Activated B cell treated with CpG ODN at 0.5 μM for 24 hours (primary cell): ENCODE measurements at places on chromosomes 11 and 22. TPM values are rescaled to one million over a fixed set of nuclear protein-coding genes. Genes with fewer than 3 reads are reported as not detected.

E2F8 gene
- total RNA-seq, result 0.82 and 0.88 TPM in 2 replicates

UBQLN3 gene
- total RNA-seq, result 0.16 and 0.29 TPM in 2 replicates

OR5A2 gene
- total RNA-seq, result not detected in 2 replicates

MS4A14 gene
- 4.6 and 4.9 TPM in 2 replicates for total RNA-seq

GRCh38 chr11:61733120-61733978, 19.1 kb upstream of the MYRF start:
- no peak overlapping the region for H3K27ac ChIP-seq
- no peaks in the 10 kb centered on the region for H3K27me3 ChIP-seq
- peak; percentile 64 for DNase-seq
- H3K36me3 ChIP-seq, result no peaks in the 10 kb centered on the region
- H3K4me1 ChIP-seq, result peaks cover 4% of the 10 kb centered on the region

- H3K4me1 ChIP-seq, result peaks cover 4% of the 10 kb centered on the region
- H3K27ac ChIP-seq, result no peak overlapping the region
- no peaks in the 10 kb centered on the region for H3K36me3 ChIP-seq
- H3K4me3 ChIP-seq, result no peak overlapping the region
- no peak for DNase-seq
- H3K27me3 ChIP-seq, result no peaks in the 10 kb centered on the region
Observed at GRCh38 chr11:26227301-26227746, 104.6 kb upstream of the ANO3 start.

- no peaks in the 10 kb centered on the region for H3K27me3 ChIP-seq
- no peak overlapping the region for H3K27ac ChIP-seq
- no peak overlapping the region for H3K4me3 ChIP-seq
- no peak for DNase-seq
- H3K36me3 ChIP-seq, result no peaks in the 10 kb centered on the region
Observed at GRCh38 chr11:125982348-125982730, 36.5 kb downstream of the VSIG10L2 start.

GRCh38 chr11:38543986-38544385, 1946.0 kb upstream of the RAG2 start:
- DNase-seq, result no peak
- H3K4me3 ChIP-seq, result no peak overlapping the region
- H3K27ac ChIP-seq, result no peak overlapping the region
- no peaks in the 10 kb centered on the region for H3K27me3 ChIP-seq
- H3K4me1 ChIP-seq, result no peaks in the 10 kb centered on the region

GRCh38 chr11:118410055-118410745, 8.8 kb downstream of the ATP5MG start:
- peaks cover 24% of the 10 kb centered on the region for H3K4me1 ChIP-seq
- no peak overlapping the region for H3K4me3 ChIP-seq
- no peaks in the 10 kb centered on the region for H3K27me3 ChIP-seq
- H3K27ac ChIP-seq, result no peak overlapping the region
- peaks cover 53% of the 10 kb centered on the region for H3K36me3 ChIP-seq

GRCh38 chr11:75814363-75814676, 690 bp upstream of the UVRAG start:
- no peak for DNase-seq
- peaks cover 57% of the 10 kb centered on the region for H3K4me1 ChIP-seq
- H3K27ac ChIP-seq, result peak overlapping the region; percentile 96

- H3K27ac ChIP-seq, result no peak overlapping the region
- no peak for DNase-seq
- peaks cover 4% of the 10 kb centered on the region for H3K4me1 ChIP-seq
- H3K4me3 ChIP-seq, result no peak overlapping the region
- H3K36me3 ChIP-seq, result no peaks in the 10 kb centered on the region
Observed at GRCh38 chr11:38155856-38156255, 1557.8 kb upstream of the RAG2 start.

DNA sequence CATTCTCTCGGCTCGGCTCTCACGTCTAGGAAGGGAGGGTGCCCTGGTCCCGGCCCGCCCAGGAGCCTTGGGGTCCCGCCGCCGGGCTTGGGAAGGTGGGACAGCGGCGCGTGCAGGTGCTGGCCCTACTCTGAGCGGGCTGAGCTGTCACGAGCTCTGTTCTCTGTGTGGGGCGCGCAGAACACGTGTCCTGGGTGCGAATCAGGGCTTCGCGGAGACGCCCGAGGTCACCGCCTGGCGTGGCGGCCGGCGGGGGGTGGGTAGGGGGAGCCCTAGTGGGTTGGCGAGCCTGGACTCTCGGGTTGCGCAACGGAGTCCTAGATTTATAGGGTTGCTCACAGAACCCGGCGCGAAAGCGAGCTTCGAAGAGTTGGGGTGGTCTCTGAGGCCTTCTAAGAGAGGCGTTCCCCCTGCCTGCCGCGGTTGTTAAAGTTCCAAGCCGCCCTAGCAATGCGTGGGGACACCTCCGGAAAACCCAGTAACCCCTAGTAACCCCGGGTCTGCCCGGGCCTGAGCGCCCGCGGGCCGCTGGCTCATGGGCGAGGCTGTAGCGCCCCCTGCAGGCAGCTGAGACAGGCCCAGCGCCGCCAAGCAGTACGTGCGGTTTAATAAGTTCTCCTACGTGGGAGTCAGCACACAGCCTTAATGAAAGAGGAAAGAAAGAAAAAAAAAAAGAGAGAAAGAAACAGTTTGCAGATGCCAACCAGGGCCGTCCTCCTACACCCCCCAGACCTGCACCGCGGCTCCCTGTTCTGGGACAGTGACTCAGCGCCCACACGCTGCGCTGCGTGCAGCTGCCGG, 2.7 kb downstream of the ADM start:
- H3K4me3 ChIP-seq, result peak overlapping the region; percentile 97
- peak; percentile 75 for DNase-seq
- peaks cover 8% of the 10 kb centered on the region for H3K27me3 ChIP-seq
- peaks cover 44% of the 10 kb centered on the region for H3K4me1 ChIP-seq
- H3K36me3 ChIP-seq, result peaks cover 6% of the 10 kb centered on the region
- H3K27ac ChIP-seq, result peak overlapping the region; percentile 67

DNA sequence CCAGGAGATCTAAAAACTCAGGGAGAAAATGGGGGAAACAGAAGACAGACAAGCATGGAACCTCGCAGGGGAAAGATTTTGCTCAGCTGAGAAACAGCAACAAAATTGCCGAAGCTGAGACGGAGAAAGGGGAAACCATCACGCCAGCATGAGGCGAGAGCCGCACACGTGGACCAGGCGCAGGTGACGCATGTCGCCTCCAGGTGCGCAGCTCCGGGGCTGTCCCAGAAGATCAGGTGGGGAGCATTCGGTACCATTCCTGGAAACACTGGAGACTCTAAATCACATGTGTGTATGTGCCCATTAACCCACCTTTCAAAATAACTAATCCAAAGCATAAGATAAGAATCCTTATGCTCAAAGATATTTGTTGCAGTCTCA, 121.7 kb downstream of the BRD1 start:
- DNase-seq, result no peak
- peaks cover 4% of the 10 kb centered on the region for H3K4me1 ChIP-seq
- no peak overlapping the region for H3K4me3 ChIP-seq
- H3K27ac ChIP-seq, result no peak overlapping the region
- H3K27me3 ChIP-seq, result peaks cover 53% of the 10 kb centered on the region
- no peaks in the 10 kb centered on the region for H3K36me3 ChIP-seq

DNA sequence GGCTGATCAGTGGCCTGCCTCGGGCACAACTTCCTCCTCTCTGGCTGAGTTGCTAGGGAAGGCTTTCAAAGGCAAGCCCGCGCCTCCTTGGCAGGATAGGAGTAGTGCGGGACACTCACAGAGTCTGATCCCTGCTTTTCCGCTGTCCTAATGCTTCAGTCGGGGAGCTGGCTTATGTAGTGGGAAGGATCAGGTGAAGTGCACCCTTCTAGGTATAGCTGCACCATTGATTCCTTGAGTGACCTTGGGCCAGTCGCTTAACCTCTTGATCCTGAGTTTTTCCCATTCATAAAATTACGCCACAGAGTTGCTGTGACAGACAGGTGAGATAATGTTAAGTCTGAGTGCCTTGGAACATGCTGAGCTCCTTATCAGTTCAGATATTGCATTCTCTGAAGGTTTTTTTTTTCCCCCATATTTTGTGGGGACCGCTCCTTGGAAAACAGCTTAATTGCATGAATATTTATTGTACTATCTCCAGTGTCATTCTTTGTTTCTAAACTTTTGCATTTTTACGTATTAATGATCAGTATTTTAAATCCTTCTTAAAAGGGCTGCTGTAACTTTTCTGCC, 961 bp downstream of the IPO7 start:
- peak overlapping the region; percentile 94 for H3K4me3 ChIP-seq
- peak overlapping the region; percentile 90 for H3K27ac ChIP-seq
- no peaks in the 10 kb centered on the region for H3K27me3 ChIP-seq
- peak; percentile 21 for DNase-seq
- peaks cover 15% of the 10 kb centered on the region for H3K36me3 ChIP-seq

DNA sequence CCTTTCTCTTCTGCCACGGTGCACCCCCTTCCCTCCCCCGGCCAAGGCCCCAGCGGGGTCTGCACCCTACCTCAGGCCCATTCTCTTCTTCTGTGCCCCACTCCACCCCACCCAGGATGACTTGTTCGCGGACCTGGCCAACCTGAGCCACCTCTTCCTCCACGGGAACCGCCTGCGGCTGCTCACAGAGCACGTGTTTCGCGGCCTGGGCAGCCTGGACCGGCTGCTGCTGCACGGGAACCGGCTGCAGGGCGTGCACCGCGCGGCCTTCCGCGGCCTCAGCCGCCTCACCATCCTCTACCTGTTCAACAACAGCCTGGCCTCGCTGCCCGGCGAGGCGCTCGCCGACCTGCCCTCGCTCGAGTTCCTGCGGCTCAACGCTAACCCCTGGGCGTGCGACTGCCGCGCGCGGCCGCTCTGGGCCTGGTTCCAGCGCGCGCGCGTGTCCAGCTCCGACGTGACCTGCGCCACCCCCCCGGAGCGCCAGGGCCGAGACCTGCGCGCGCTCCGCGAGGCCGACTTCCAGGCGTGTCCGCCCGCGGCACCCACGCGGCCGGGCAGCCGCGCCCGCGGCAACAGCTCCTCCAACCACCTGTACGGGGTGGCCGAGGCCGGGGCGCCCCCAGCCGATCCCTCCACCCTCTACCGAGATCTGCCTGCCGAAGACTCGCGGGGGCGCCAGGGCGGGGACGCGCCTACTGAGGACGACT, 15.9 kb downstream of the RTN4RL2 start:
- peak; percentile 43 for DNase-seq
- H3K4me3 ChIP-seq, result peak overlapping the region; percentile 82
- peak overlapping the region; percentile 61 for H3K27ac ChIP-seq
- H3K36me3 ChIP-seq, result no peaks in the 10 kb centered on the region

DNA sequence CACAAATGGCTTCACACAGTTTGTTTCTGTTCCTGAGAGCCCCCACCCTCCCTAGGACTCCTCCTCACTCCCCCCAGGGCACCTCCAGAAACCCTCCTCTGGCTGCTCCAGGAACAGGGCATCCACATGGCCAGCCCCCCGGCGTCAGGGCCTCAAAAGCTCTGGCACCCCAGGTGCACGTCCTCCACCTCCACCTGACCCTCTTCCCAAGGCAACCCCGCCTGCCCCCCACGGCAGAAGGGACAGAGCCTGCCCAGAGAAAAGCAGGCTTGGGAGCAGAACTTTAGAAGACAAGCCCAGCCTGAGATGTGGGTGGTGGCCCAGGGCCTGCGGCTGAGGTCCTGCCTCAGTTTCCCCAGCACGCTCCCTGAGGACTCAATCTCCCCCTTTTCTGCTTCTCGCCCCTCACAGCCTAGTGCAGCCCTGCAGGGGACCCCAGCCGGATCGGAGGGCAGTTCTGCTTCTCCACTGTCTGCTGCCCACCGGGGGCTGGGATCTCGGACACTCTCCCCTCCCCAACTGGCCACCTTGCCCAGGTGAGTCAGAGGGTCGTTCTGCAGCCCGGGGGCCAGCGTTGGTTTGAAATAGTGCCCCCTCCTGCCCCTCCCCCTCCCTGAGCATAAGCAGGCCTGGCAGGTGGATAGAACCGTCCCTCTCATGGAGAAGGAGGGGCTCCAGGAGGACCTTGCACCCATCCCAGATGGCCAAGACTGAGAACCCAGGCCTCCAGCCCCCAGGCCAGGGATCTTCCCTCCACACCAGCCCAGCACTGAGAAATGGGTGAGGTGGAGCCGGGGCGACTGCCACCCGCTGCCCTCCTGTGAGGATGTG, 2.4 kb upstream of the TRABD start:
- peak overlapping the region; percentile 19 for H3K4me3 ChIP-seq
- peaks cover 9% of the 10 kb centered on the region for H3K27me3 ChIP-seq
- no peak overlapping the region for H3K27ac ChIP-seq
- peaks cover 2% of the 10 kb centered on the region for H3K36me3 ChIP-seq
- no peak for DNase-seq
- H3K4me1 ChIP-seq, result peaks cover 28% of the 10 kb centered on the region

DNA sequence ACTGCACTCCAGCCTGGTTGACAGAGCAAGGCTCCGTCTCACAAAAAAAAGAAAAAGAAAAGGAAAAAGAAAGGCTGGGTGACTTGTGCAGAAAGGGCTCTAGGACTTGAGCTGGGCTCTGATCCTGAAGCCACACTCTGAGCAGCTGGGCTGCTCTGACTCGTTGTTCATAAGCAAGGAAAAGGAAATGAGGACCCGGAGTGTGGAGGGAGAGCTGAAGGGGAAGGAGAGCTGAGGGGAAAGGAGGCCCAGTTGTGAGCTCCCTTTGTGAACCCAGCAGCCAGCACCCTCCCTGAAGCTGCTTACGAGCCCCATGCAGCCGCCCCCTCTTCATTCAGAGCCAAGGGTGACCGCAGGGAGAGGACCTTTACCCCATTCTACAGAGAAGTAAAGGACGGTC, 12.3 kb upstream of the SH3BP1 start:
- DNase-seq, result no peak
- peak overlapping the region; percentile 11 for H3K4me3 ChIP-seq
- peaks cover 46% of the 10 kb centered on the region for H3K36me3 ChIP-seq
- H3K27ac ChIP-seq, result peak overlapping the region; percentile 86
- H3K27me3 ChIP-seq, result no peaks in the 10 kb centered on the region
- peaks cover 66% of the 10 kb centered on the region for H3K4me1 ChIP-seq

GRCh38 chr22:32444068-32444467, 20.2 kb downstream of the BPIFC start:
- H3K36me3 ChIP-seq, result no peaks in the 10 kb centered on the region
- H3K27me3 ChIP-seq, result peaks cover 7% of the 10 kb centered on the region
- H3K27ac ChIP-seq, result no peak overlapping the region
- DNase-seq, result no peak
